T-cell (primary cell): ENCODE measurements at places on chromosomes 4 and X. TPM values are rescaled to one million over a fixed set of nuclear protein-coding genes. Genes with fewer than 3 reads are reported as not detected.

GPC3 gene
- 1.2 TPM for total RNA-seq

GRCh38 chrX:28586981-28587551, at the start of gene IL1RAPL1:
IL1RAPL1 (plus strand) TSS chrX:28587446.
- no peak within 1 kb of the TSS for H3K4me3 ChIP-seq
- H3K27me3 ChIP-seq = no peaks in the 10 kb centered on the region
- H3K4me1 ChIP-seq = no peaks in the 10 kb centered on the region
- no peaks in the 10 kb centered on the region for H3K36me3 ChIP-seq
- no peak for DNase-seq

DNA sequence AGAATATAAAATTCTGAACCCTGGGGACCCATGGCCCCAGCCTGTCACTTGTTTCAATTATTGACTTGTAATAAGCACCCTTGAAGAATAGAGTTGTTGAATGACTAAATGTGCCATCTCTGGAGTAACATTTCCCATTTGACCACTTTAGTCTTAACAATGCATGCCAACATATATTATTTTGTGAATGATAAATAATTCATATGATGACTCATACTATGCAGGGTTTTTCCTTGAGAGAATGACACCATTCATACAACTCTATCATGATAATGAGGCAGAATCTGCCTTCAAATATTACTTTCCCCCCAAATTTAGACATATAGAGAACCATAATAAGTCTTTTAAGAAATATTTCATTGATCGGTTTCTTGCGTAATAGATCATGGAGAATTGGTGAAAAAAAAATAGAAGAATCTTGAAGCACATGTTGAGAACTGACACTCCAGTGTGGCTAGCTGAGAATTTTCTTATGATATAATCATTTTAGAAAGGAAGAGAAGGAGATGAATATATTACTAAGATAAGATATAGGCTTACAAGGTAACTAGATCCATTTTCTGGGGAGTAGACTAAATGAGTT, 404.5 kb downstream of the GRXCR1 start:
- H3K4me1 ChIP-seq = no peaks in the 10 kb centered on the region
- H3K4me3 ChIP-seq = no peak overlapping the region
- H3K27ac ChIP-seq = no peak overlapping the region
- no peak for DNase-seq
- no peaks in the 10 kb centered on the region for H3K36me3 ChIP-seq
- H3K27me3 ChIP-seq = no peaks in the 10 kb centered on the region

FAM120C gene
- 18.3 TPM for total RNA-seq

GRCh38 chrX:16559206-16559619, 90.7 kb upstream of the S100G start:
- no peaks in the 10 kb centered on the region for H3K36me3 ChIP-seq
- H3K27ac ChIP-seq = no peak overlapping the region
- DNase-seq = no peak
- no peaks in the 10 kb centered on the region for H3K27me3 ChIP-seq
- H3K4me1 ChIP-seq = no peaks in the 10 kb centered on the region

DNA sequence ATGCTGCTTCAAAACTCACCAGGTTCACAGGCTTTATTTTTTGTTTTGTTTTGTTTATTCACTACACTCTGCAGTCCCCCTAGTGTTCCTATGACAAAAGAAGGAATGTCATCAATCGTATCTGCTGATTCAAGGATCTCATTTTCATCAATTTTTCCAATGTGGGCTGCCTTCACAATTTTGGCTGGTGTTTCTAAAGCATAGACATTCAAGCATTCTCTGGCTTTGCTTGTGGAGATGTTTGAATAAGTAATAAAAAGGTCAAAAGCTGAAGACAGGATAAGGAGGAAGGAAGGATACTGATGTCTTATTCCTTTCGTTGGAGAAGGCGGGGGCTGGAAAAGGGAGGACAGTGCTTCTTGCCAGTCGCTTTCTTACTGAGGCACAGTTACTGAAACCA, 12.2 kb upstream of the KCNIP4 start:
- no peak overlapping the region for H3K27ac ChIP-seq
- no peak for DNase-seq
- H3K27me3 ChIP-seq = no peaks in the 10 kb centered on the region
- no peaks in the 10 kb centered on the region for H3K36me3 ChIP-seq

FMR1NB gene
- not detected for total RNA-seq

MAGEA8 gene
- total RNA-seq = not detected

DNA sequence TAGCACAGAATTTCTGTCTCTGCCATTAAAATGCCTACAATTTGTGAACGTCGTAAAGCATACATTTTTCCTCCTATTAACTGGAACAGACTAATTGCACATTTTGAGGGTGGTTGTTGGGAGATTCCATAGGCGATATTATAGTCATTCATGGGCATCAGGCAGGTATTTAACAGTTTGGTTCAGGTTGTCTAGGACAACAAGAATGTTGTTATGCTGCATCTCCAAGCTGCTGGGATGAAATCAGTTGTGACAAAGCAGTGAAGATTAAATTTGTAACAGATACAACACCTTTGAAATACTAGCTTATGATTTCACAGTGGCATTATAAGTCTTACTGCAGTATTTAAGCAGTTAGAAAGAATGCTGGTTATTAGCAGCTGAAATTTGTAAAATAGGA, 339.7 kb upstream of the PITX2 start:
- no peak for DNase-seq
- H3K4me1 ChIP-seq = no peaks in the 10 kb centered on the region
- H3K4me3 ChIP-seq = no peak overlapping the region
- no peaks in the 10 kb centered on the region for H3K27me3 ChIP-seq
- H3K27ac ChIP-seq = no peak overlapping the region

- DNase-seq = no peak
- no peak overlapping the region for H3K27ac ChIP-seq
- H3K4me3 ChIP-seq = no peak overlapping the region
- H3K4me1 ChIP-seq = no peaks in the 10 kb centered on the region
Measured at GRCh38 chr4:94011190-94011589, 182.6 kb downstream of the ATOH1 start.

MAGEA1 gene
- not detected for total RNA-seq

DNA sequence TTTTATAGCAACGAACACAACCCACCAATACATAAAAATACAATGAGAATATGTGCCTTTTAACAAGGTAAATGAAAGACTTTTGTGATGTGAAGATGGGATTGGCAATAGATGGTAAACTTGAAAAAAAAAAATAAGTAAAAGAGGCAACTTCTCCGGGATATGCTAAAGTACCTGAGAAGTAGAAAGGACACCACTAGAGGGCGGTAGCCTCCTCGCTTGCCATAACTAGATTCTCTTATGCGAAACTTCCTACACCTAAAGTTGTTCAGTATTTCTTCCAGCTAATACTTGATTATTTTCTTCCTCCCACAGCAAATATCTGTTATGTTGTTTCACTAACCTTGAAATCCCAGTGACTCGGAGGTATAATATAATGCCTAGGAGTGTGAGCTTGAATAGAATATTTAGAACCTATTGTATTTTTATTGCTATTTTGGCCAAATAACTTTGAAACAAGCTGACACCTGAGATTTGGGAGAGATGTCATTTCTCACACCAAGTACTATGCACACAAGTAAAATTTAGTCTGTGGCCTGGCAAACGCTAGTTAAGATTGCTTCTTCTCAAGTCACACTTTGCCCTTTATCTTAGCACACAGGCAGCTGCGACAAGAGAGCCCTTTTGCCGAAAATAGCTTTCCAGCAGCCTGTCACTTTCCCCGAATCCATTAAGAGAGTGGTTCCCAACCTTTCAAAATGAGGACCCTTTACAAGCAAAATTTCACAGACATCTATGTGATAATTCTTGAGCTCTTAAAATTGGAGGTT, 44.9 kb upstream of the PDLIM5 start:
- no peaks in the 10 kb centered on the region for H3K4me1 ChIP-seq
- no peak overlapping the region for H3K4me3 ChIP-seq

DNA sequence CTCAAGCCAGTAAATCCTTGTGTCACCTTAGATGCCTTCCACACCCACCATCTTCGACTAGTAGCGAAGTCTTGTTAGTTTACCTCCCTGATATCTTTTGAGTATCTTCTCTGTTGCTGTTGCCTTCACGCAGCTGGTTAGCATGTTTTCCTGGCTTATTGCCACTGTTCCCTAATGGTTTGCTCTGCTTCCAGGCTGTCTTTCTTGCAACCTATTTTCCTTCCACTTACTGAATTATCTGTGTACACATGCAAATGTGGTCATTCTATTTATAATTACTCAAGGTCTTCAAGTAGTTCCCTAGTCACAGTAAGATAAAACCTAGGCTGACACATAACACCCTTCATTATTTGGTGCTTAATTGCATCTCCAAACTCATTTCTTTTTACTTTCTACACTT, 89.5 kb downstream of the UGT8 start:
- no peak overlapping the region for H3K4me3 ChIP-seq
- DNase-seq = no peak
- no peak overlapping the region for H3K27ac ChIP-seq
- H3K4me1 ChIP-seq = no peaks in the 10 kb centered on the region
- no peaks in the 10 kb centered on the region for H3K36me3 ChIP-seq
